ENCODE measurements at places on chromosomes 3 and 15.

DNA sequence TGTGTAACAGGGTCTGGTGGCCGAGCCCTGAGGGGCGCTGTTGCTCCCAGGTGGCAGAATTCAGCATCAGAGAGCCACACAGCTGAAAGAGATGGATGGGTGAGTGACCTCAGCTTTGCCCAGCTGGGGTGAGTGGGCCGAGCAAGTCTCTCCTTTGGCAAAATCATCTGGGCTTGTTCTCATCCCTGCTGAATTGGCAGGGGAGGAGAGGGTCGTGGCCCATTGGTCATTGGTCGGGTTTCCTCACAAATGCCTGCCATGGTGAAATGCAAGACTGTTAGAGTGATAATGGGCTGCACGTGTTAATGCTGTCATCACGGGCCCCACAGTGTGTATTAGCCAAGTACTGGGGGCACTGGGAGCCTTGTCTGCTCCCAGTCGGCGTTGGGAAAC, 15.9 kb downstream of the ABHD2 start:
- no peak for DNase-seq

- DNase-seq: no peak
Measured at GRCh38 chr3:12970684-12971083, 102.5 kb downstream of the IQSEC1 start.

GRCh38 chr3:197369545-197369944, 71.1 kb upstream of the DLG1 start:
- no peak for DNase-seq

DNA sequence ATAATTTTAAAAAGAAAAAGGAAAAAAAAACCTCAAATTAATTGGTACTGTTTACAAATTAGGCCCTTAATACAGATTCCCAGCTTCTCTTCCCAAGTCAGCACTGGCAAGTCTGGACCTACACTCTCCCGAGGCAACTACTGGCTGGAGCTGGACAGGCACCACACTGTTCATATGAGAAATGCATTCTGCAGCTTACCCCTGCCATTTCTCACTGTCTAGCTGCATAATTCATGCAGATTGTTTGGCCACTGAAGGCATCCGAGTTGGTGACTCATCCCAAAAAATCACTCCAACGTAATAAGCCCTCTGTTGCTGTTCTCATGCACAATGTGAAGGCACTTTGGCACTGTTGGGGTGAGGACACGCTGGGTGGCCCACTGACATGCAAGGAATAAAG, 45.3 kb downstream of the ROPN1B start:
- no peak for DNase-seq

DNA sequence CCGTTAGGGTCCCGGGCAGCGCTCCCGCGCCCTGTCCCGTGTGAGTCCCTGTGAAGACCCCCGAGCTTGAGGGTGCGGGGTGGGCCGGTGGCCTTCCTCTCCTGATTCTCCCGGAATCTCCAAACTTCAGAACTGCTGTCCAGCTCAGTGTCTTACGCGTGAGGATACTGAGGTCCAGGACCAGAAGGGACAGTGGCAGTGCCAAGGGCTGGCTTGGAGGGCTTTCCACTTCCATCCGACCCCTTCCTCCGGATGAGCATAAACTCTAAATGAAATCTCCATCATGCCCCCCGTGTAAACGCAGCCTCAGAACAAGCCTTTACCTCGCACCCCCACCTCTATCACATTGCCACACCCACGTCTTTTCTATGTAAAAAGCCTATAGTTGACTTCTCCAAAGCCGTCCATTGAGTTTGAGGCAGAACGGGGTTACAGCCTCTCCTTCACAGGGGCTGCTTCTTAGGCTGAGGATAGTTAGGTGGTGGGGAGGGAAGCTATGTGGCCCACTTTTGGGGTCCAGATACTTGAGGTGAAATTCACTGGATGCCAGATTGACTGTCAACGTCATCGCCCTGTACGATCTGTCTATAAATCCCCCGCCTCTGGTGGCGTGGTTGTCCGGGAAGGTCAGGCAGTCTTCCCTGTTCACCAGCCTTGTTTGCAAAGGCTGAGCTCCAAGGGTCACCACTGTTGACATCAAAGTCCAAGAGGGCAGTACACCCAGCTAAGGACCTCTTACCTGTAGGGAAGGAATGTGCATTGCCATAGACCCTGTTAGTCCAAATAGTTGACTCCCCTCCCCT, 1.1 kb downstream of the EDEM1 start:
- peak; percentile 72 for DNase-seq

DNA sequence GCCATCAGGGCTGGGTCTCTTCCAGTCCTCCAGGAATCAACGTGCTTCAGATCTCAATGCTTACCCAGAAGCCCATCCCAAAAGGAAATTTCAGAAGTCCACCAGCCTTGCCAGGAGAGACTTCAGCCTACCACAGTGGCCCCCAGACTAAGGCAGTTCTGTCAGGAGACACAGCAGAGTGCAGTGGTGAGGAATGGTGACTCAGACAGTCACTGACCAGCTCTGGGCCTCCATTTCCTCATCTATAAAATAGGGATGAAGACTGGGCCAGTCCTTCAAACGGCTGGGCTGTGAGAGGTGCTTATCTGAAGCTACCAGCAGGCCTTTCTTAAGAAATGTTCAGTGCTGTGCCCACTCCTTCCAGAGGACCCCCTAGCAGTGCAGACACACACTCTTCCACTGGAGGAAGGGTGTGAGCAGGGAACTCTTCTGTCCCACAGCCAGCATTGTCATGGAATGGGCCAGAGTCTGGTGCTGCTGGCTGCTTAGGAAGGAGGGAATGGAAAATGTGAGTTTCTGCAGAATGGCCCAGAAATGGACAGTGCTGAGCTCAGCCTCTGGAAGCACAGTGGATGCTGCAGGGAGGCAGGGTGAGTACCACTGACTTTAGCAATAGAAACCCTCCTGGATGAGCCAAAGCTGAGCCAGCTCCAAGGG, 41.6 kb upstream of the DUSP7 start:
- DNase-seq: no peak

DNA sequence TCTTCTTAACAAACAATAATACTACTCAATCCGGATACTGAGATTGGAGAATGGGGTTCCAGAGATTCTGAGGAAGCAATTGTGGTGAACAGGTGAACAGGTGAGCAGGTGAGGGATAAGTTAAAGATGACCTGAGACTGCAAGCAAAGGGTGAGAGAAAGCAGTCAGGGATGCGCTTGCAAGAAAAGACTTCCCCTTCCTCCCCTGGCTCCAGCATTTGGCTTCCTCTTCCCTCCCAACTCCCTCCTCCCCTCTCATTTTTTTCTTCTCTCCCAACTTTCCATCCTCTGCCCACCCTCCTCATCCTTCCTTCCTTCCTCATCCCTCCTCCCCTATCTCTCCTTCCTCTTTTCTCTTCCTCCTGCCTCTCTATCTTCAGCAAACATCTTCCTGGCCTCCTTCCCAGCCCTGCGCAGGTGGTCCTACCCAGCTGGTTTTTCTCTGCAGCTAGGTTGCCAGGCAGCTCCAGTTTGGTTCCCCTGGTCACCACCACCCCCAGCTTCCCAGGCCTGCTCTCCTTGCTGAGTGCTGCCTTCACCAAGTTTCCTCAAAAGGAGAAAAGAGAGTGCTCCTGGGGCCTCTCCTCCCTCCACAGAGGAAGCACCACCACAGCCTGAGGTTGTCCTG, 10.4 kb upstream of the VIPR1 start:
- DNase-seq: no peak

- no peak for DNase-seq
Measured at GRCh38 chr15:95761501-95762165, 568.9 kb upstream of the NR2F2 start.

- peak; percentile 58 for DNase-seq
Measured at GRCh38 chr3:108552267-108553159, 36.7 kb downstream of the CIP2A start.

DNA sequence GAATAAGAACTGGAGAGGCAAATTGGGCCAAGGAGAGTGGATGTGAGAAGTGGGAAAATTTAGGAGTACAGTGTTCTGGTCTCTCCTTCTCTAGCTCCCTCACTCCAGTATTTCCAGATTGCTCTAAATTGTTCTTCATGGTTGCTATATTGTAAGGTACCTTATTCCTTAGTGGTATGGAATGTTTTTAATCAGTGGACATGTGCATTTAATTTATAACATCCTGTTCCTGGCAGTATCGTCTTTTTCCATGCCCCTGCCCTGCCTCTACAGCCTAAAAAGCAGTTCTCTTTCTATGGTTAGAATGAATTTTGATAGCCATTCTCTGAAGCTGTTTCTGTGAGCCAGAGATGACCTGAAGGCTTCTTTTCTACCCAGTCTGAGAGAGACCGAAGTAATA, 180.5 kb downstream of the TCF12 start:
- no peak for DNase-seq

DNA sequence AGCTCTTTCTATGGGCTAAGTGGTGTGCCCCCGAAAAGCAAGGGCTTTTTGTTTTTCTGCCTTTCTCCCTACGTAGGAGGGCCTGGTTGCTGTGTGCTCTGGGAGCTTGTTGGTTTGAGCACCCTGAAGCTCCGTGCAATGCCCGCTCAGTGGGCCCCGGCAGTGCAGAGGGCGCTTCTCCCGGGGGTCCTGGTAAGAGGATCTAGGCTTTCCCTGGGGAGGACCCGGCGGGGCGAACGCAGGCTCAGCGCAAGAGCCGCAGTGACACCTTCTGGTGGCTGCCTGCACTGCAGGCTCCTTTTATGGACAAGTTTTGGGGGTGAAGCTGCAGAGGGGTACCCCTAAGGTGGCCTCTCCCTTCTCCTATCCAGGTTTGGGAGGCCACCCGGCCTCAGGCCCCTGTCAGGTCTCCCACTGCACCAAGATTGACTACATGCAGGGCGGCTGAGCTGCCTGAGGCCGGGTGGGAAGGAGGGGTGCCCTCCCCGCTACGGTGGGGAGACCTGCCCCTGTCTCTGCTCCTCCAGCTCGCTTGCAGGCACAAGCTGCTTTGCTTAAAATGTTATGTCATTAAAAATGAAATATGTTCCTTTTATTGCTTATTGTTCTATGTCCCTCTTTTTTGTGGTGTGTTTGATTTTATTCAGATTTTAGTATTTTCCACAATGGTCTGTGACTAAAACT, 387.9 kb downstream of the GABRG3 start:
- no peak for DNase-seq

- DNase-seq: no peak
Measured at GRCh38 chr15:64862408-64862807, 20.7 kb downstream of the PLEKHO2 start.

DNA sequence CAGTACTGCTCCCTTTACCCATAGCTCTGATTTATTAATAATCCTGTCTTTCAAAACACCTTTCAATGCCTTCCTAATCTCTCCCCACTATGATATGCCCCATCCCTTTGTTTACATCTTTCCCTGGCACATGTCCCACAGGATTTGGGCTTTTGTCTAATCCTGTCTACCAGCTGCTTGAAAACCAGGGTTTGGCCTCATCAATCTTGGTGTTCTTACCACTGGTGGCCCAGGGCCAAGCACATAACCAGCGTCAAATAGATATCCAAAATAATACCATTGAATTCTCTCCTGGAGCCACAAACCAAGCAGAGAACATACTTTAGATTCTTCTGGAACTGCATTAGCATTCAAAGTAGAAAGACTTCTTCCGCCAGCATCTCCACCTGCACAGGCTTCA, 104.8 kb upstream of the PPP2R3A start:
- DNase-seq: no peak

DNA sequence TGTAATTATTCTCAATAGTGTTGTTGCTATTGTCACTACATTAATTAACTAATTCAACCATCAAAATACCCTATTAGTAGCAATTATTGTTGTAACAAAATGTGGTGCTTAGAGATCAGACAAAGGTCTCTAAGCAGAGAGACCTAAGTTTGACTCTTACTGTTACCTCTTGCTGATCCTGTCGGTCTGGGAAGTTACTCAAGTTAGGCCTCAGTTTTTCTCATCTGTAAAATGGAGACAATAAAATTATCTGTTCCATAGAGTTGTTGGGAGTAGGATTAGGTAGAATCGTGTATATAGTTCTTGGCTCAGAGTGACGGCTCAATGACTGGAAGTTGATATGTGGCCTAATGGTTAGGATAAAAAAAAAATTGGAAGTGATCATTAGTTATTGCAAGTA, 69.8 kb upstream of the ARL8B start:
- DNase-seq: no peak

DNA sequence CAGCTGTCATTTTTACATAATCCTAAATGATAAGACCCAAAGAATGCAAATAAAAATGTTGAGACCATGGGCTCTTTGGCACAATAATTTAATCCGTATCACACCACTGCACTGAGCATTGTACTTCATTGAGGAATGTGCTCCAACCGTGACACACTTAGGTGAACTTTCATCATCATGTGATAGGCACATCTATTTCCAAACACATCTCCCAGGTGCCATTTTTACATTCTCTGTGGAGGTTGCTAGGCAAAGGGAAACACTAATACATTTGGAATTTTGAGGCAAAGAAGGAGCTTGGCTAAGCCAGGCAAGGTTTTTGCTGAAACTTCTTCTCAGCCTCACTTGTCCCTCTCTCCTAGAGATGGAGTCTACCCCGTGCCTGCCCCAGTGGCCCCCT, 68.7 kb downstream of the LRTM1 start:
- no peak for DNase-seq

DNA sequence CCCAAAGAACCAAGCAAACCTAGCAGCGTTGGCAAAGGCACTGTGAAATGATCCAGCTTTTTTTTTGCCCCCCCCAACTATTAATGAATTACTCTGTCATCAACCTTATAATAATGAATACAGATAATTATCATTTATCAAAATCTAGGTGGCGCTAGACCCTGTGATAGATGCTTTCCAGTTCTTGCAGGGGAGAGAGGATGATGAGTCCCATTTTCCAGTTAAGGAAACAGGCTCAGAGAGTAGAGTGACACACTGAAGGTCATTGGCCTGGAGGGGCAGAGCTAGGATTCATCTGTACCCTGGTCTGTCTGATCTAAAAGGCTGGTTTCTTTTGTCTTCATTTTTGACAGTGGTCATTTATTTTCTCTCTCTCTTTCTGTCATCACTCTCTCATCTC, 5.0 kb downstream of the ACOX2 start:
- no peak for DNase-seq

GRCh38 chr3:177733936-177734335, 536.7 kb upstream of the TBL1XR1 start:
- no peak for DNase-seq

- DNase-seq: no peak
Measured at GRCh38 chr3:177978946-177979345, 557.3 kb upstream of the KCNMB2 start.

DNA sequence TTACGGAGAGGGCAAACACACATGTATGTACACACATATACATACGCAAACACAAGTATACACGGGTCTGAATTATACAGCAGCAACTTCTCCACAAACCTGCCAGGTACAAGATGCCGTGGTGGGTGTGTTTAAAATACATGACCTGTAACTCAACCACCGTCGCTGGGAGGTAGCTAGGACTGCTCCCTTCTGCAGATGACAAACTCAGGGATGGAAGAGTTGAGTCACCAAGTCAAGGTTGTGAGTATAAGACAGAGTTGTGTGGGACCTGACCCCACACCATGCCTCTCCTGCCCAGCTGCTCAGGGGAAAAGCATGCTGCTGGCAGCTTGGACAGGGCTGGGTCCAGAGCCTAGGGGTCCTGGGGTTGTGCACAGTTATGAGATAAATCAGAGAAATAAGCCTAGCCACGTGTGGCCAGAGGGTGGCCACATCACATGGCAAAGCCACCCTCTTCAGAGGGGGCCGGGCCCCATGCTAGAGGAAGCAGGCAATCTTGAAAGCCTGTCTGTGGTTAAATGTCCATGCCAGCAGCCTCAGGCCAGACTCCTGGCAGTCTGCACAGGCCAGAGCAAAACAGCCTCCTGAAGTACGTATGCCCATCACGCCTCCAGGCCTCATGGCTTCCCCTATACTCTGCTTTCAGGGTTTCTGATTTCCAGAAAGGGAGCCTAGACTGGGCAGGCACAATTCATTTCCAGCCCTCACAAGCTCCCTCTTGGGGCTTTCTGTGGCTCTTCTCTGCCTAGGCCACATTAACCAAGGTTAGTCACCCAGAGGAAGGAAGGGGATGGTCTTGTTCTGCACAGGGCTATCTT, 107.7 kb upstream of the RPL32 start:
- peak; percentile 42 for DNase-seq

GRCh38 chr3:127475975-127476705, 114.4 kb downstream of the TPRA1 start:
- DNase-seq: no peak
